Forelimb muscle (tissue), 1 donor: ENCODE measurements at places on chromosomes 5 and 9. TPM values are rescaled to one million over a fixed set of nuclear protein-coding genes. Genes with fewer than 3 reads are reported as not detected.

AIF1L gene
- polyA plus RNA-seq, result 27.8 TPM

TERT gene
- not detected for polyA plus RNA-seq

DELE1 gene
- 97.7 TPM for polyA plus RNA-seq

WDR38 gene
- polyA plus RNA-seq, result 0.11 TPM

DNAH5 gene
- polyA plus RNA-seq, result 0.57 TPM

SUB1 gene
- 257 TPM for polyA plus RNA-seq

SPATA31E1 gene
- not detected for polyA plus RNA-seq

CAMK4 gene
- 4.7 TPM for polyA plus RNA-seq

SDHA gene
- polyA plus RNA-seq, result 101 TPM

BRINP1 gene
- 0.11 TPM for polyA plus RNA-seq

FAM151B gene
- polyA plus RNA-seq, result 3.8 TPM

FAM221B gene
- polyA plus RNA-seq, result 0.18 TPM

SMIM33 gene
- not detected for polyA plus RNA-seq

SLC31A1 gene
- 7.8 TPM for polyA plus RNA-seq

SWI5 gene
- 20.3 TPM for polyA plus RNA-seq

FOXD4L4 gene
- not detected for polyA plus RNA-seq

PDE6A gene
- polyA plus RNA-seq, result 0.06 TPM

TAF1L gene
- 0.03 TPM for polyA plus RNA-seq

DRD1 gene
- polyA plus RNA-seq, result not detected

NIPAL4 gene
- 0.37 TPM for polyA plus RNA-seq

ADAMTSL2 gene
- polyA plus RNA-seq, result 4.7 TPM

ATP6V0E1 gene
- polyA plus RNA-seq, result 89.0 TPM

TNC gene
- 43.4 TPM for polyA plus RNA-seq

TMEM174 gene
- not detected for polyA plus RNA-seq

ACTBL2 gene
- not detected for polyA plus RNA-seq

IFNA13 gene
- not detected for polyA plus RNA-seq

SLC1A3 gene
- 18.5 TPM for polyA plus RNA-seq

ACSL6 gene
- 0.78 TPM for polyA plus RNA-seq

WNK2 gene
- polyA plus RNA-seq, result 16.4 TPM

TSSK1B gene
- 0.13 TPM for polyA plus RNA-seq

CCDC152 gene
- polyA plus RNA-seq, result 3.6 TPM

NOXA1 gene
- polyA plus RNA-seq, result 2.2 TPM

ANKRD31 gene
- polyA plus RNA-seq, result 0.13 TPM

SHISAL2B gene
- polyA plus RNA-seq, result 0.40 TPM

C5orf52 gene
- polyA plus RNA-seq, result not detected

SLCO6A1 gene
- polyA plus RNA-seq, result 0.48 TPM

NTRK2 gene
- polyA plus RNA-seq, result 17.6 TPM

GABRA6 gene
- polyA plus RNA-seq, result not detected

SLC6A18 gene
- polyA plus RNA-seq, result not detected

DPM2 gene
- 19.8 TPM for polyA plus RNA-seq

PLAC8L1 gene
- 0.73 TPM for polyA plus RNA-seq

ACOT12 gene
- 0.22 TPM for polyA plus RNA-seq

ALDH1B1 gene
- polyA plus RNA-seq, result 20.2 TPM

MYMK gene
- polyA plus RNA-seq, result 58.2 TPM

PCA3 gene
- polyA plus RNA-seq, result 1.0 TPM

LMX1B gene
- polyA plus RNA-seq, result 0.80 TPM

SPINK5 gene
- not detected for polyA plus RNA-seq
